ENCODE measurements at places on chromosomes 4 and X.

DNA sequence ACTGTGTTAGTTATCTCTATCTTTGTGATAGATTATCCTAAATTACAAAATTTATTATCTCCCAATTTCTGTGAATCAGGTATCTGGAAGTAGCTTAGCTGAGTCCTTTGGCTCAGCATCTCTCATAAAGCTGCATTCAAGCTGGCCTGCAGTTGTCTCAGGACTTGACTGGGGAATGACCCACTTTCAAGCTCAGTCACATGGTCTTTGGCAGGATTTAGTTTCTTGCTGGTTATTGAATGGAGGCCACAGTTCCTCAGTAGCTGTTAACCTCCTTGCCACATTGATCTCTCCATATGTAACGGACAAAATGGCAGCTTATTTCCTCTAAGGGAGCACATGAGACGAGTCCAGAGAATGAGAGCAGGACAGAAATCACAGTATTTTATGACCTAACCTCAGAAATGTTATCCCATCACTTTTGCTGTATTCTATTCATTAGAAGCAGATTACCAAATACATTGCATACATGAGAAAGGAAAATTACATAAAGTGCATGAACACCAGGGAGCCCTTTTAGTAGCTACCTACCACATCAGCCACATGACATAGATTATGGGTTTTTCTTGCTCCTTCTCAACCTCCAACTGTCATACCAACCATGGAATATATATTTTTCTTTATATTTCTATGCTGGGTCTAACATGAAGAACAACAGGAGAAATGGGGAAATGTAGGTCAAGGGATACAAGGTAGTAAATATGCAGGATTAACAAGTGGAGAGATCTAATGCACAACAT is 730.1 kb downstream of the CCSER1 start:
- DNase-seq, result no peak

- no peak for DNase-seq
Measured at GRCh38 chr4:155795991-155796390, 37.2 kb downstream of the GUCY1B1 start.

DNA sequence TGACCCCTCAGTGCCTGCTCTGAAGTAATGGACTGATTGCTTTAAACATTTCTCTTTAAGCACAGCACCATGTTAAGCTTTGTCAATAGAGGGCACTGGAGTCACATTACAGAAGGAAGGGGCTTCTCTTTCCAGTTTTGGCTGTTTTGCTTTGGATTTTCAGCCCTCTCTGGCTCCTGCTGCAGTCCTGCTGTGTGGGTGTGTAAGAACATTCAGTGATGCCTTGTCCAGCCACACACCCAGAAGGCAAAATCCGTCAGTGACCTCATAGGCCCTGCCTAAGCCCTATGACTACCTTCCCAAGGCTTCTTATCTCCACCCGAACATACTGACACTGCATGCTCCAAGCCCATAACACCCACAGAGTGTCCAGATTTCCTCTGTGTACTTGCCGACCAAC is 215.3 kb upstream of the CTSO start:
- DNase-seq, result no peak

GRCh38 chr4:128675083-128675482 is 134.4 kb upstream of the JADE1 start:
- DNase-seq, result no peak

GRCh38 chr4:66376396-66376795 is 706.1 kb upstream of the EPHA5 start:
- no peak for DNase-seq

DNA sequence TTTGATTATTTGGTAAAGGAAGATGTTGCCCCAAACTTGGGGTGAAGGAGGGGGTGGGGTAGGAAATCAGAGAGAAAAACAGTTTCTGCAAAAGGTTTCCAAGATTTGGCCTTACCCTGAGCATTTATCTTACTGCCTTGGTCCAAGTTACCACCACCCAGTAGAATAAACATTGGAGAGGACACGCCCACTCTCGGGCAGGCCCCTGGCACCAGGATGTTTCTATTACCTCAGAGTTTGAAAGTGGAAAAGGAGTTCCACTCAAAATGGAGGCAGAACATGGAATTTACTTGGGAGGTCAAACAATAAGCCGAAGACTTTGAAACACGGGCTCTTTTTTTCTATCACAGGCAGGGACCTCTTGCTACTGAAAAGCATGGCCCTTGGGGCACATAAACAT is 113.7 kb downstream of the CHRNA9 start:
- DNase-seq, result no peak

DNA sequence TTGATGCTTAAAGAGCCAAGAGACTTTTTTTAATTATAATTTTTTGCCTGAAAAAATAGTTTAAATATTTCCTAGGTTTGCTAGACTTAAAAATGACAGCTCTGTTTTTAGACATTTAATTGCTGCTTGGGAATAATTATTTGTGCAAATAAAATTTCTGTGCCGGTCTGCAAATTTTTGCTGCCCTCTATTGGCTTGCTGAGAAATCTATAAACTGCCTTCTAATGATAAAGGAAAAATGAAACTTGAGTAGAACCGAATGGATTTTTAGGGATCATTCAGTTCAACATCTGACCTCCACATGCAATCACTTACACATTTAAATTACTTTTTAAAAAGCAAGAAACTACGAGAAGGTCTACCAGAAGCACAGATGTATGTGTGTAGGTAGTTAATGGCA is 434.0 kb downstream of the FAM133A start:
- no peak for DNase-seq

GRCh38 chr4:41183021-41183553 is 31.3 kb downstream of the APBB2 start:
- DNase-seq, result no peak

DNA sequence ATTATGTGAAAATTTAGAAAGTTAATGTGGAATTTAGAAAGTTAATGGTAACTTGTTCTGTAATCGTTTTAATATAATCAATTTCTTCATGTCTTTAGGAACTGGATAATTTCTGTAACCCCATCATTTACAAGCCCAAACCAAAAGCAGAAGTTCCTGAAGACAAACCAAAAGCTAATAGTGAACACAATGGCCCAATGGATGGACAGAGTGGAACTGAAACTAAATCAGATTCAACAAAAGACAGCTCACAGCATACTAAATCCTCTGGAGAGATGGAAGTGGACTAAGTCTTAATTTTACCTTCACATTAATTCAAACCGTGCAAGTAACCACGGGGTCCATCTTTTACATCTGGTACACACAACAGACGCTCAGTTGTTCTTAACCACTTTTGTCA is 48.1 kb upstream of the PLK4 start:
- no peak for DNase-seq

GRCh38 chr4:39442998-39443397 is 15.7 kb downstream of the RPL9 start:
- no peak for DNase-seq

DNA sequence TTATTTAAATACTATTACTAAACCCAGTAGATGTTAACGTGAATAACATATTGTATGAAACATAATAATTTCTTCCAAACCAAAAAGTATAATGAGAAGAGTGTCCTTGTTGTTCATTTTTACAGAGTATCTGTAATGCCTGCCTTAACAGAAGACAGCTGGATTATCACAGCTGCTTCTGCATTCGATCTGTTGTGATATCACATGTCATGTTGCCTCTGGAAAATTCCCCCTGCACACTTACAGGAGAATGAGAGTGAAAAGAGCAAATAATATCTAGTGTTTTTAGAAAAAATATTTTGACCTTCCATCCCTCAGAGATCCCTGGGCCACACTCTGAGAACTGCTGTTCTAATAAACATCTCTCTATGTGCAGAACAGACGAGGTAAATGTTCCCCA is 240.1 kb upstream of the NOCT start:
- no peak for DNase-seq

GRCh38 chr4:147488556-147488955 is 7.7 kb downstream of the EDNRA start:
- no peak for DNase-seq
